ENCODE measurements at places on chromosomes 1 and 21.

- DNase-seq, result no peak
Measured at GRCh38 chr1:23804183-23804835, 3.8 kb upstream of the GALE start.

DNA sequence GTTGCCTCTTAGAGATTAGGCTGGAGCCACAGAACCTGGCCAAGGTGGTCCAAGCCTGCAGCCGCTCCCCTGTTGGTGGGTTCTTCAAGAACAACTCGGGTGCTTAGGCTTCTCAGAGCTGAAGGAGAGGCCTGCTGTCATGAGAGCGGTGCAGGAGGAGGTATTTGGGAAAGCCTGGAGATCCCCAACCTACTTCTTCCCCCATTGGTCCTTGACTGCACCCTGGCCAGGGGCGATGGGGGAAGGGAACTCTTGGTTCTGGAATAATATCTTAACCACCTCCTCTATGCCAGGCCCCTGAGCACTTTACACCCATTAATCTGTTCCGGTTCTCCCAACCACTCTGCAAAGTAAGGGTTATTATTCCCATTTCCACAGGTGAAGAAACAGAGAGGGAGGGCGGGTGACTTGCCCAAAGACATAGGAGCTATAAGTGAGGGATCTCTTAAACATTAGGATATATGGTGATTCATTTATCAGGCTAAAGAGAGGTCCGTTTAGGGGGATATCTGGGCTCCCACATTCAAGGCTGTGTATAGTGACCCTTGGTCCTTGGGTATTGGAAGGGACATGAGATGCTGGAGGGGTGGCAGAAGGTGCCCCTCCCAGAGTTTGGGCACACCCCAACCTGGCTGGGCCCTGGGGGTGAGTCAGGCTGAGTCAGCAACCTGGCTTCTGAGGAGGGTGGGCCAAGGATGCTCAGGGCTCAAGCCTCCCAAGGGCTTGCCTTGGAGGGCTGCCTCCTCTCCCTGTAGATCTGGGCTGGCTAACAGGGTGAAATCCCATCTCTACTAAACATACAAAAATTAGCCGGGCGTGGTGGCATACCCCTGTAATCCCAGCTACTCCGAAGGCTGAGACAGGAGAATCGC is 5.2 kb downstream of the TRNP1 start:
- DNase-seq, result no peak

DNA sequence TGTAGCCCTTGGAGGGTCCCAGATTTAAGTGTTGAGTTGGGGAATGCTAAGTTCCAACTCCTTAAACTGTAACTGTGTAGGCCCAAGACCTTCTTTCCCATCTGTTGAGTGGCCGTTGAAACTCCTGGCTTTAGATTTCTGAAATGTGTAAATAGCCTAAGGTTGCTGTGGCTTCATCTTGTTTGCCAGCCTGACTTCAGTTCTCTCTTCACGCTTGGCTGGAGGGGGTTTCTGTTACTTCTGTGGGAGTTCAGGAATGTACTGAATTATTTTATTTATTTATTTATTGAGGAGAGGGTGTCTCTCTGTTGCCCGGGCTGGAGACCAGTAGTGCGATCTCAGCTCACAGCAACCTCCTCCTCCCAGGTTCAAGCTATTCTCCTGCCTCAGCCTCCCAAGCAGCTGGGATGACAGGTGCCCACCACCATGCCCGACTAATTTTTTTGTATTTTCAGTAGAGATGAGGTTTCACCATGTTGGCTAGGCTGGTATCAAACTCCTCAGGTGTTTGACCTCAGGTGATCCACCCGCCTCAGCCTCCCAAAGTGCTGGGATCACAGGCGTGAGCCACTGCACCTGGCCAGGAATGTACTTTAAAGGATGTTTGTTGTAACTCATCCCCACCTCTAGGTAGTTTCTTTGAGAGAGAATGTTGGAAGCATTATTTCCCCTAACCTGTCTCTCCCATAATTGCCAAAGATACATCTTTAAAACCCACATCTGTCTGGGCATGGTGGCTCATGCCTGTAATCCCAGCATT is 5.9 kb downstream of the TTC39A start:
- DNase-seq, result no peak

DNA sequence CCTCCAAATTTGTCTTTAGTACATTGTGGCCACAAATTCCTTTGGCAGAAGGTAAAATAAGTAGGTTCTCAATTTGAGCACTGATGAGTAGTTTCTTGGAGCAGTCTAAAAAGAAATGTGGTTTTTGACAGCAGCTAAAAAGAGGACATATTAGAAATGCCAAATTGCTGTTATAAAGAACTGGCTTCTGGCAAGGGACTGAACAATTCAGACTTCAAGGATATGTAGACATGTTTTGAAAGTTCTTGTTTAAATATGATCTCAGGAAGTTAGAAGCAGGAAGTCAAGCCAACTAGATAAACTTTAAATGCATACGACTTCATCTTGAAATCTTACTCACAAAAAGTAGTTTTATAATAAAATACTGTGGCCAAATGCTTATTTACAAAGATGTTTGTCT is 18.8 kb downstream of the C1orf52 start:
- no peak for DNase-seq

DNA sequence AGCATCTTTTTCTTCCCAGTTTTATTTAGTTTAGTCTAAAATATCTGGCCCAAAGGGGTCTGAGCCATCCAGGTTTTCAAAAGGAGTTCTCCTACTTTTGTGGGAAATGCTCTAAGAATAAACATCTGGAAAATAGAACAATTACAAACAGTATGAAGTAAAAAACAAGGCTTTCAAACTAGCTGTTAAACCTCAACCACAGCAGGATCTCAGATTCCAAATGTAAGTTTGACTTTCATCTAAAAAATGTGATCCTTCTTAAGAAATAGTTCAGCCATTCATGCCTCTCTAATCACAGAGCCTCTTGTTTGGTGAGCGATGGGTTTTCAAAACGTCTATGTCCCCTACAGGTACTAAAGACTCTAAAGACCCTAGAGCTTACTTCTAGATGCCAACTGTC is 413.5 kb downstream of the DUSP10 start:
- no peak for DNase-seq

- no peak for DNase-seq
Measured at GRCh38 chr1:75745276-75745675, 20.8 kb downstream of the ACADM start.

DNA sequence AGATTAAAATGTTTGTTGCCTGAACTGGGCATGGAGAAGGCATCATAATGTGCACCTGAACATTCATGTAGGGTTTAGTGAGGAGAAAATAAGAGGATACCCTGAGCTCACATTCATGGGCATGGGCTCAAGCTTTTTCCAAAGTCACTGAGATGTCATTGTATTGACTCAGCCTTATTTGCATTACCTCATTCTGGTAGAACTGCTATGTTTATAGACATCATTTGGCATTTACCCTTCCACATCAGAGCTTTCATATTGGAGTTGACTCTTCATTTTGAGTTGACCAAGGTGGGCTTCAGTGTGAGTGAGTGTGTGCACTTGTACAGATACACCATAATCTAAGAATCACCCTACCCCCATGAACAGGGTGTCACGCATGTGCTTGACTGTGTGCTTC is 143.2 kb downstream of the PBX1 start:
- no peak for DNase-seq

GRCh38 chr1:193567937-193568336 is 381.5 kb upstream of the B3GALT2 start:
- no peak for DNase-seq

GRCh38 chr1:15757575-15758342 is 836 bp upstream of the FBLIM1 start:
- DNase-seq, result no peak

GRCh38 chr1:57321776-57322175 is 102.1 kb downstream of the DAB1 start:
- no peak for DNase-seq

Measured in GDM1 (cell line).